ENCODE measurements at places on chromosomes 13 and 19. TPM values are rescaled to one million over a fixed set of nuclear protein-coding genes. Genes with fewer than 3 reads are reported as not detected.

Gene OR10H1
- not detected for total RNA-seq

Gene MEIS3
- 3.5 TPM for total RNA-seq

Gene SWSAP1
- total RNA-seq = 2.6 TPM

Gene CFAP97D2
- total RNA-seq = not detected

Gene PRTN3
- total RNA-seq = not detected

Gene PLK5
- total RNA-seq = not detected

Gene ZNF565
- total RNA-seq = 2.3 TPM

Gene C19orf33
- total RNA-seq = 634 TPM

Gene ZNF799
- total RNA-seq = 3.1 TPM

Gene ILF3
- total RNA-seq = 218 TPM

Gene DOCK6
- total RNA-seq = 30.9 TPM

Gene ZNF256
- 5.9 TPM for total RNA-seq

Gene GAPDHS
- total RNA-seq = not detected

Gene FBXO27
- 9.0 TPM for total RNA-seq

Gene RASGRP4
- total RNA-seq = not detected

Gene CBLC
- total RNA-seq = 44.8 TPM

Gene ZNF419
- total RNA-seq = 9.8 TPM
